ENCODE measurements at places on chromosomes 2 and 18.

GRCh38 chr2:38268001-38268400, 109.1 kb downstream of the ATL2 start:
- no peak for DNase-seq

DNA sequence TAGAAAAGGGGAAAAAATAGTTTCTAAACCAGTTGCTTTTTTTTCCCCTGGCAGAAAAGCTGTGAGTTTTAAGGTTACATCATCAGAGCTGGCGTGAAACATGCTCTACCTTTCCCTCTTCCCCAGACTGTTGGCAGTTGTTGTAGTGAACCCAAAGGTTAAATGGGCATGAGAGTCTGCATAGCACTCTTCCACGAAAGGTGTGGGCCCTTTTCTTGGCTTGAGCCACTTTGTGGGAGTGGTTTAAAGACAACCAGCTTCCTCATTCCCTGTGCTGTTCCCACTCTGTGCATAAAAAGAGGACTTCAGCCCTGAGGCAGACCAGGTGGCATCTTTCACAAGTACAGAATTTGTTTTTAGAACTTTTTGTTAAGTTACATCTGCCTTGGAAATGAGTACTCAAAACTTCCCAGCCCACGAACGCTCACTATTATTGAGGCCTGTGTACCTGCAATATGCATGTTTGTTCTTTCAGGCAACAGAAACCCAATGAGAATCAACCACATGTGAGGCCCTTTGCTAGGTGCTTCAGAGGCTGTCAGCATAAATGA, 243.8 kb downstream of the BABAM2 start:
- no peak for DNase-seq

- no peak for DNase-seq
Measured at GRCh38 chr2:69975853-69976462, 14.5 kb upstream of the ASPRV1 start.

- no peak for DNase-seq
Measured at GRCh38 chr2:188604579-188604978, 312.9 kb downstream of the GULP1 start.

GRCh38 chr2:240840435-240841060, 20.5 kb upstream of the KIF1A start:
- DNase-seq: peak; percentile 61

GRCh38 chr2:201661366-201661765, 18.1 kb upstream of the TMEM237 start:
- no peak for DNase-seq

All from HCEC 1CT (cell line).